RWPE2 (cell line): ENCODE measurements at places on chromosomes 16 and 17.
A peak's percentile ranks its signal among the peaks of the same experiment; 100 is the strongest.

- peaks cover 5% of the 10 kb centered on the region for H3K4me1 ChIP-seq
- H3K36me3 ChIP-seq = no peaks in the 10 kb centered on the region
- no peak overlapping the region for H3K27ac ChIP-seq
- H3K27me3 ChIP-seq = no peaks in the 10 kb centered on the region
- no peak for DNase-seq
- no peak overlapping the region for H3K4me3 ChIP-seq
Observed at GRCh38 chr17:59287452-59287851, 44.0 kb upstream of the YPEL2 start.

DNA sequence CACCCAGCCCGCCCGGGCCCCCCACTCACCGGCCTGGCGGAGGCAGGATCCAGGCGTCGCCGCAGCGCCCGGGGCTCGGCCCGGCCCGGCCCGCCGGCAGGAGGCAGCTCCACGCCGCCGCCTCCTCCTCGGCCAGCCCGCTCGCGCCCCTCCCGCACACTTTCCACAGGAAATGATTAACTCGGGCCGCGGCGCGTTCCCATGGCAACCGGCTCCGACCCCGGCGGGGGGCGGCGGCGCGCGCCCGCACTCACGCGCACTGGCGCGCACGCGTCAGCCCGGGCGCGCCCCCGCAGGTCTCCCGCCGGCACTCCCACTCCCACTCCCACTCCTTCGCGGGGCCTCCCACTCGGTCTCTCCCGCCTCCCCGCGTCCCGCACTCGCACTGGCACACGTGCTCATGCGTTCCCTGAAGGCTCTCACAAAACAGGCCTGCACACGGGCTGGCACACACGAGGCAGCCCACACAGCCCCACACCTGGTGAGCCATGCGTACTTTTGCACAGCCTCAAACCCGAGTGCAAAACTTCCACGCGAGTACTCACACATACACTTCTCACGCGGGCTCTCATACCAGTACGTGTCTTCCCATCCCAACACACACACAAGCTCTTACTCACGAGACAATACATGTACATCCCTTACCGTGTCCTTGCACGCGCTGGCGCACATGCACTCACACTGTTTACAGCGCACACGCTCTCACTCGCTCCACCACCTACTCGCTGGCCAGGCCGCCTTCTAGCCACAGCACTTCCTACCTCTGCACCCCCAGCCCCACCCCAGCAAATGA lies at the start of gene KIFC3:
Gene KIFC3 (minus strand): TSS at position 151 of the 793 bp plus-strand sequence. CDS start 4,248 bp downstream, outside the sequence.
- H3K36me3 ChIP-seq = peaks cover 3% of the 10 kb centered on the region
- H3K27ac ChIP-seq = peak within 1 kb of the TSS; percentile 87
- H3K27me3 ChIP-seq = no peaks in the 10 kb centered on the region
- H3K4me1 ChIP-seq = peaks cover 49% of the 10 kb centered on the region

- H3K4me3 ChIP-seq = no peak overlapping the region
- no peaks in the 10 kb centered on the region for H3K27me3 ChIP-seq
- H3K36me3 ChIP-seq = no peaks in the 10 kb centered on the region
- no peaks in the 10 kb centered on the region for H3K4me1 ChIP-seq
Observed at GRCh38 chr17:9273428-9274391, 252.4 kb downstream of the NTN1 start.

- no peak for DNase-seq
- H3K27ac ChIP-seq = no peak overlapping the region
Observed at GRCh38 chr17:14098246-14098645, 28.9 kb downstream of the COX10 start.

GRCh38 chr16:15643946-15644250 lies 944 bp upstream of the MARF1 start:
- no peaks in the 10 kb centered on the region for H3K27me3 ChIP-seq
- H3K27ac ChIP-seq = peak overlapping the region; percentile 99
- H3K4me1 ChIP-seq = peaks cover 19% of the 10 kb centered on the region
- no peak for DNase-seq

DNA sequence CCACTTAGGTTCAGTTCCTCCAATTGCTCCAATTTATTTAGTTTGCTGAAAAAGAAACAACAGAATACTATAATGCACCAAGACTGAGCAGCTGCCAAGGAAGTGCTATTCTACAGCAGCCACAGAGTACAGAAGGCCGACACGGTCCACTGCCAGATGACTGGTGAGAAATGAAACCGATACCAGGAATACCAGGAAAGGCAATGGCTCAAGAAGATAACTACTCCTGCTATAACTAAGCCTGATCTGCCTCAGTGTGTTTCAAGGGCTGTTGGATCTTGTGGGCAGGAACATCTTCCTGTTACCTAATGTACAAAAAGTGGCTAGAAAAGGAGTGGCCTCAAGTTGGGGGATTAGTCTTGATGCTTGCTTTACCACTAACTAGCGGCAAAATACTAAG lies 32.8 kb downstream of the MARVELD3 start:
- H3K4me1 ChIP-seq = no peaks in the 10 kb centered on the region
- no peak overlapping the region for H3K4me3 ChIP-seq
- no peak overlapping the region for H3K27ac ChIP-seq
- H3K27me3 ChIP-seq = no peaks in the 10 kb centered on the region
- H3K36me3 ChIP-seq = peaks cover 82% of the 10 kb centered on the region

DNA sequence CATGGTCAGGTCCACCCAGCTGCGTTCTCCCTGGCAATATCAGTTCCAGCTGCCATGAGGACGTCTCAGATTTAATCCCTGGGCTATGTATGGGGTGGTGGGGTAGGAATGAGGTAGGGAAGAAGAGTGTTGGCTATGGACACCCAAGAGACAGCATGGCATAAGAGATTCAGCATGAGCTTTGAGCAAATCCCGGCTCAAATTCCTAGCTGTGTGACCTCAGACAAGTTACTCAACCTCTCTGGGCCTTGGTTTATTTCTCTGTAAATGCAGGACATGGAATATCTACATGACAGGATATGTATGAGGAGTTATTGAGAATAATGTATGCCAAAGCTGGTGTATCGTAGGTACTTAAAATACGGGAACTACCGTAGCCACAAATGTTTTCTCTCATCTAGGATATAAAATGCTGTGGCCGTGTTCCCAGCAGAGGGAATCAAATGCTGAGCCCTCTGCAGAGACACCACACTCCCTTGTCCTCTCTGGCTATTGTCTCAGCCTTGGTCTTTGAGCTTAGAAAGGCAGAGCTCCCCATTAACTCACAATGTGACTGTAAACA lies 17.8 kb upstream of the LHX1 start:
- DNase-seq = no peak
- no peak overlapping the region for H3K4me3 ChIP-seq
- peak overlapping the region; percentile 84 for H3K27ac ChIP-seq
- no peaks in the 10 kb centered on the region for H3K27me3 ChIP-seq
- H3K4me1 ChIP-seq = peaks cover 32% of the 10 kb centered on the region
- H3K36me3 ChIP-seq = no peaks in the 10 kb centered on the region

GRCh38 chr16:31078597-31079341 lies 4.5 kb downstream of the ZNF646 start:
- H3K36me3 ChIP-seq = peaks cover 53% of the 10 kb centered on the region
- no peak overlapping the region for H3K4me3 ChIP-seq
- H3K4me1 ChIP-seq = no peaks in the 10 kb centered on the region
- H3K27me3 ChIP-seq = no peaks in the 10 kb centered on the region
